ENCODE measurements at places on chromosomes 13 and 19.
A peak's percentile ranks its signal among the peaks of the same experiment; 100 is the strongest.

DNA sequence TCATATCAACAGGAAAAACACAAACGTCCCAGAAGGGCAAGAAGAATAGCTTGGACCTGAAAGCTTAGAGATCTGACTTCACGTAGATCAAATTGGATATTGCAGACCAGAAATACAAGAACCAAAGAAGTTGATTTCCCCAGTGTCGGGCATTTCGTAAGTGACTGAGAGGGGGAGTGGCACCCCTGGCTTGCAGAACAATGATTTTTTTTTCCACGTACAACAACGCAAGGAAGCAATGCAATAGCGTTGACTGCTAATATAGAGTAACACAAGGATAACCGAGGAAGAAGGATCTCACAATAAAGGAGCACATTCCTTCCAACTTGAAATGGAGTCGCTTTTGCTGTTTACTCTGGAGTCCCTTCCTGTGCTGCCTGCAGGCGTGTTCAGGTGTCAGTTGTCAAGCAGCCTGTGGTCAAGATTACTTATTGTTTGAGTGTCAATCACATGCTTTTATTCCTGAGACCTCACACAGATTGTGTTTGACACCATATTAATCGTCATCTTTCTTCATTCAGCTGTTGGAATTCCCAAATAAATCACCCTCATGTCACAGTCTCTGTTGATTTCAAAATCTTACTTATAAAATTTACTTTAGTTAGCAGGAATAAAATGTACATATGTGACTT lies 139.4 kb downstream of the FREM2 start:
- DNase-seq: no peak

GRCh38 chr13:41694545-41695301 lies 237.4 kb downstream of the RGCC start:
- DNase-seq: no peak

DNA sequence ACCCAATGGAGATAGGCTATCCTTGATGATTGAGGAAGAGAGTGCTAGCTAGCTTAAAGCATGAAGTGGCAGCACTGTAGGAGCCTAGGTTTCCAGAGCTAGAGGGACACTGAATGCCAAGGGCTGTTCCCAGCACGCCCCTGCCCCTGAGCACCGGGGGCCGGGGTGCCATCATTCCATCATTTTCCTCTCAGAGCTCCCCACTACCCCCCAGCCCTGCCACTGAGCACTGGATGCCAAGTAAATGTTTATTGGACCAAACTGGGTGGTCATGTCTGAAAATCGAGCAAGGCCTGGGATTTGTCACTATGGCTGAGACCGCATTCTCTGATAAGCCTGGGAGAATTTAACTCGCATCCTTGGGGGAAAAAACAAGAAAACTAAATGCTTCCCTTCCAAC lies 142.8 kb downstream of the STK24 start:
- DNase-seq: no peak

- DNase-seq: no peak
Observed at GRCh38 chr19:47099576-47100050, 14.0 kb downstream of the ZC3H4 start.

- DNase-seq: no peak
Observed at GRCh38 chr19:39303373-39304184, 7.4 kb downstream of the IFNL1 start.

- DNase-seq: no peak
Observed at GRCh38 chr13:112078879-112079531, 12.1 kb downstream of the SOX1 start.

DNA sequence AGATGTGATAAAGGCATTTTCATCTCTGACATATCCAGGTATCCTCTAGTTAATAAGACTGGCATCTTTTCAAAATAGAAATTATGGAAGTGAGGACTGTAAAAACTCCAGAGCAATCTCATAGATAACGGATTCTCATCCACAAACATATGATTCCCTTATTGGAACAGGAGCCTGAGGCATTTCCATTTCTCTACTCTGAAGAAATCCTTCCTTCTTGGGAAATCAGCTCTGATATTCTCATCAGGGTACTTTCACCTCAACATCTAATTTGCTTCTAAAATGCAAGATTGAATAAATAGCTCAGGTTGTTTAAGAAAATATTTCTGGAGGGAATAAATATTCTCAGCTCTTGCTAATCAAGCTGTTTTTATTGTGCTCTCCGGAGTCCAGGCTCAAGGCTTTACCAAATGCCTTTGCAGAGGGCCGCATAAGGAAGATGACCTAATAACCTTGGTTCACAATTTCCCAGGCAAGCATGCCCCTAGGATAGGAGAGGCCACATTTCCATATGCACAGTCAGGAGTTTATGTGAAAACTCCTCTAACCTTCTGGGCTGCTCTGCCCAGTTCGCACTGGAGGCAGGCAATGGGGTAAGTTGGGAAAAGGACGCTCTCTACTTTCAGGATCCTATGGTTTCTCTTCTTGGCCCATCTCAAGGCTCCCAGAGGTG lies 44.0 kb upstream of the RFC3 start:
- no peak for DNase-seq

- no peak for DNase-seq
Observed at GRCh38 chr13:69319656-69320055, 788.0 kb upstream of the ATXN8OS start.

DNA sequence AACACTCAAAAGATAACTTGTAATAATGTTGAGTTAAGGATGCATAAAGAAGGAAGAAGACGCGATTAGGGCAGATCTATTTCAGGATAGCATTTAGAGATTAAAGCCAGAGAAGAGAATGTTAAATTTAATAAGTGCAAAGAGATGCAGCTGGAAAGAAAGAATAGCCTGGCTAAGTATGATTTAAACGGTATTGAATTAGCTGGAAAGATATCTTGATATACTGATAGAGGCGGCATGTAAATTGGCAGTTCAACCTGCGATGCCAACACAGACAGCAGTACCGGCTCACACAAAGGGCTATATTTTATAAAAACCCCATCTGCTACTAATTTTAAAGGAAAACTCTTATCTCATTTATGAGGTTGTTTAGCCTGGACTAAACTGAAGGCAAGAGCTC lies 121.4 kb downstream of the ENOX1 start:
- DNase-seq: no peak

DNA sequence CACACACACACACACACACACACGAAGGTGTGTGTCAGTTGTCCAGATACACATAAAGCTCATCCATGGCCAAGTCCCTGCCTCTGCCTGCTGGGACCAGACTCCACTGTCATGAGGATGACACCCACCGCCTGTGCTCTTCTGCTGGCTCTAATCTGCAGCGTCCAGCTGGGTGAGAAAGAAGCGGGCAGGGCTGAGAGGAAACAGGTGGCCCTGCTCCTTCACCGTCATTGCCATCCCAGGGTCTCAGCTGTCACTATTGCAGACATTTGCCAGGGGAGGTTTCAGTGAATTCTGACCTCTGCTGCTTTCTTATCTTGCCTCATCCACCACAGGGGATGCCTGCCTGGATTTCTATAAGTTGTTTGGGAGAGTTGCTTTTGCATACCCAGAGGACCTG lies 31.4 kb downstream of the SCGB2B2 start:
- DNase-seq: no peak

GRCh38 chr13:77349365-77349764 lies 22.5 kb upstream of the MYCBP2 start:
- no peak for DNase-seq

GRCh38 chr13:77374339-77374738 lies 47.4 kb upstream of the MYCBP2 start:
- DNase-seq: no peak

- peak; percentile 59 for DNase-seq
Observed at GRCh38 chr19:5093297-5093928, 124.5 kb downstream of the KDM4B start.

GRCh38 chr13:79307866-79308298 lies 98.2 kb downstream of the RBM26 start:
- no peak for DNase-seq

DNA sequence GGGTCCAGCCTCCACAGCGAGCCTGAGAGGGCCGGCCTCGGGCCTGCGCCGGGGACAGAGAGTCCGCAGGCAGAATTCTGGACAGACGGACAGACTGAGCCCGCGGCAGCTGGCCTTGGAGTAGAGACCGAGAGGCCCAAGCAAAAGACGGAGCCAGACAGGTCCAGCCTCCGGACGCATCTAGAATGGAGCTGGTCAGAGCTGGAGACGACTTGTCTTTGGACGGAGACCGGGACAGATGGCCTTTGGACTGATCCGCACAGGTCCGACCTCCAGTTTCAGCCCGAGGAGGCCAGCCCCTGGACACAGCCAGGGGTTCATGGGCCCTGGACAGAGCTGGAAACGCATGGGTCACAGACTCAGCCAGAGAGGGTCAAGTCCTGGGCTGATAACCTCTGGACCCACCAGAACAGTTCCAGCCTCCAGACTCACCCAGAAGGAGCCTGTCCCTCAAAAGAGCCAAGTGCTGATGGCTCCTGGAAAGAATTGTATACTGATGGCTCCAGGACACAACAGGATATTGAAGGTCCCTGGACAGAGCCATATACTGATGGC lies 490 bp downstream of the ITPKC start:
- DNase-seq: no peak

DNA sequence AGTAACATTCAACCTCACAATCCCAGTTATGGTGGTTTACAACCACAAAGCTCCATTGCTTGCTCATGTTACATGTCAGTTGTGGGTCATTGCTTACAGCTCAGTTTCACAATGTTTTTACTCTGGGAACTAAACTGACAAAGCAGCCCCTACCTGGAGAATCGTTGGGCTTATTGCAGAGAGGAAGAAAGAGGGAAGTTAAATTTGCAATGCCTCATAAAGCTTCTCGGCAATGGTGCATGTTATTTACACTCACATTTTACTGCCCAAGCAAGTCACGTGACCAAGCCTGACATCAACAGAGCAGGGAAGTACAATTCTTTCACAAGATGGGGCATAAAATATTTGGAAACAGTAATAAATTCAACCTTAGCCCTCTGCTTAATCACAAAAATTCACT lies 441.6 kb downstream of the TDRD3 start:
- DNase-seq: no peak

DNA sequence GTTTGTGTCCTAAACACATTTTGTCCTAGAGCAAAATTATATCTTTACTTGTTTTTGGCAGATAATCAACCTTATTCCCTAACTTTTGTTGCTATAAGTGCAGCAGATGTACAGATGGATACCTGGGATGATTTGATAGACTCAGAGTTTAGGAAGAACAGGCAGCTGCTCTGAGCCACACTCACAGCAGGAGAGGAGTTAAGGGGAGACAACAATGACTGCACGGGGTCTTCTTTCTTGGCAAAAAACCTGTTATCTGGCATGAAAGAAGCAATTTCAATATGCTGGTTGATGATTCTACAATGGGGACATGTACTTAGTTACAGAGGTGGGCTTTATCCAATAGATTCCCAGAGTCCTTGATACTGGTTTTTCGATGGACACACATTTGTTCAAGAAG lies 258.9 kb upstream of the PCDH9 start:
- DNase-seq: no peak

- no peak for DNase-seq
Observed at GRCh38 chr19:23365222-23365621, 30.0 kb downstream of the ZNF91 start.

GRCh38 chr13:109881347-109881725 lies 95.0 kb upstream of the IRS2 start:
- DNase-seq: no peak

DNA sequence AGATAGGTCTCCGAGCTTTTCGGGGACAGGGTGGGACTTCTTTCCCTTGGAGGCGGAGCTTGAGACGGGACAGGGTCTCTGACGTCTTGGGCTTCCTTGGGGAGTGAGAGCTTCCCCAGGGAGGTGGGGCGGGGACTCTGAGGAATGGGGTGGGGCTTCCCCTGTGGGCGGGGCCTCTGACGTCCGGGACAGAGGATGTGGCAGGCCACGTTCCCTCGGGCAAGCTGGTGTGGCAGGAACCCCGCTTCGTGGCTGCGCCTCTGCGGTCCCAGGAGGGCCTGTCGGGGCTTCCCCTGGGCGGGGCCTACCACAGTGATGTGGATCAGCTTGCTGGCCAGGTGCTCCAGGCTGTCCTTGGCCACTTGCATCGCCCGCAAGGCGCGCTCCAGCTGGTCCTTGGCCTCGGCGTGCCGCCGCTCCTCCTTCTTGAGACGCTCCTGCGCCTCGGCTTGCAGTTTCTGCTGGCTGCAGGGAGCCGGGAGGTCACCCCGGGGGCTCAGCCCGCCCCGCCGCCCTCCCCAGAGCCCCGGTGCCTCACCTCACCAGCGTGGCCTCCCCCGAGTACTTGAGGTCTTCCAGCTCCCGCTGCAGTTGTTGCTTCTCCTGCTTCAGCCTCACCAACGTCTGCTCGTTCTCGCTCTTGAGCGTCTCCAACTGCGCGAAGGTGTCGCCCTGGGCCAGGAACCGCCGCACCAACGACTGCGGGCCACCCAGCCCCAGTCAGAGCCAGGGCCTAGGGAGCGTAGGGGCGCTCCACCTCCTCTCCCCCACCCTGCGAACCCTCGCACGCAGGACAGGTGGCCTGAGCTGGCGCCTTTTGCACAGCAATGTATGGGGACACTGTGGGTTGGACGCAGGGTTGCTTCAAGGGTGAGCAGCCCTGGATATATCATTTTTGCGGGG lies 3.3 kb upstream of the RGL3 start:
- peak; percentile 80 for DNase-seq

DNA sequence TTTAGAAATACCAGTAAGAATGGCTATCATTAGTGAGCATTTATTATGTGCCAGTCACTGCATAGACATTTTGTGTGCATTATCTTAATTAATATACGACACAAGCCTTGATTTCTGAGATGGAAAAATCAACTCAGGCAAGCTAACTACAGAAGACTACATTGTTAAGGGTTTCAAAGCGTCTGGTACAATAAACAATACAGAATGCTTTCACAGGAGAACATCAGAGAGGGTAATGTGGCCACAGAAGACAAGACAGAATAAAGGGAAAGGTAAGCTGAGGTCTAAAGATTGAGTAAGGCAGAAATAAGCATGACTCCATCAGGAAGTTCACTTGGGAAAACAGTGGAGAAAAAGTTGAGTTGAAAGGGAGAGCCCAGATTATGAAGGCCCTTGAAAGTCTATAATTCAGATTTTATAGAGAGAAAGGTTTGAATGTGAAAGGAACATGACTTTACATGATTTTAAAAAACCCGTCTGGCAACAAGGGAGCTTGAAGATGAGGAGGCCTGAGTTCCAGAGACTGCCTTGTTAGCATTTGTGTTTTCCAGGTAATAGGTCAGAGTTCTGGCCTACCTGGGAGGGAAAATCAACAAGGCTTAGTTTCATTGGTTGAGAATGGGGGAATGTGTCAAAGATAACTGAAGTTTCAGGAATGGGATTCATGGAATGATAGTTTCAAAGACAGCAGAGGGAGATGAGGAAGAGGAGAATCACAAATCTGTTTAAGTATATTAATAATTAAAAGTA lies 1.8 kb upstream of the MBNL2 start:
- DNase-seq: no peak

GRCh38 chr19:45496349-45496953 lies 396 bp downstream of the RTN2 start:
- DNase-seq: peak; percentile 55

DNA sequence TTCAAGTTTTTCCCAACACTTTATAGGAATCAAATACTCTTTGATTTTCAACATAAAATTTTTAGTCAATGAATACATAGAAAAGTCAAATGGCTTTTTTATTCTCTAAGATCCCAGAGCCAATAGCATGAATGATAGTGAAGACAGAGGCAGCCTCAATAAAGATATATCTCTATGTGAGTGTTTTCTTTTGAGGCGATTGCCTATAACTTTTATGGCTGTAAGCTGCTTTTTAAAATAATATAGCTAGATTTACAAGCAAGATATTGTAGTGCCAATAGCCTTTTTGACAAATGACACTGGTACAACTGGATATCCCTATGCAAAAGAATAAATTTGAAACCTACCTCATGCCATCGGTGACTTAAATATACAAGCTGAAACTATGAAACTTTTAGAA lies 1705.2 kb upstream of the PCDH20 start:
- DNase-seq: no peak

- DNase-seq: no peak
Observed at GRCh38 chr13:63044589-63045313, 1629.1 kb upstream of the PCDH20 start.

GRCh38 chr13:111629016-111629415 lies 308.6 kb downstream of the TEX29 start:
- no peak for DNase-seq
